ENCODE measurements at places on chromosomes 4 and X.

DNA sequence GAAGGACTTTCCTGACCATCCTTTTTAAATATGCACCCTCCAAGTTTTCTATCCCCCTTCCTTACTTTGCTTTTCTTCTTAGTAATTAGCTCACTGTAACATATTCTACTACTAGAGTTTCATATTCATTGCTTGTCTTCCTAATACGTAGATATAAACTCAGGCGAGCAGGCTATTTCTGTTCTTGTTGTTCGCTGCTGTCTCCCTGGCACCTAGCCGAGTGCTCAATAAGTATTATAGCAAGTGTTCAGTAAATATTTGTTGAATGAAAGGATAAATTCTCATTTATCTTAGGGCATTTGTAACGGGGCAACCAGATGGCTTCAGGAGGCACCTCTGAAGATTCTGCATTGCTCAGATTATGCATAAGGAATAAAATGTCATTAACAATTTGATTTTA lies 6.8 kb upstream of the RHOH start:
- no peak for DNase-seq

GRCh38 chr4:41214136-41214824 lies at the start of gene APBB2:
Gene APBB2, minus strand, starts transcription at chr4:41214542. Its CDS starts 181,288 bp downstream, at chr4:41033254.
- DNase-seq: no peak

GRCh38 chr4:111267786-111268185 lies 644.9 kb upstream of the PITX2 start:
- no peak for DNase-seq

- DNase-seq: no peak
These were observed 15.8 kb upstream of the CLTRN start for GRCh38 chrX:15680401-15680800.

- no peak for DNase-seq
These were observed 423.0 kb upstream of the CNKSR2 start for GRCh38 chrX:20951016-20951810.

DNA sequence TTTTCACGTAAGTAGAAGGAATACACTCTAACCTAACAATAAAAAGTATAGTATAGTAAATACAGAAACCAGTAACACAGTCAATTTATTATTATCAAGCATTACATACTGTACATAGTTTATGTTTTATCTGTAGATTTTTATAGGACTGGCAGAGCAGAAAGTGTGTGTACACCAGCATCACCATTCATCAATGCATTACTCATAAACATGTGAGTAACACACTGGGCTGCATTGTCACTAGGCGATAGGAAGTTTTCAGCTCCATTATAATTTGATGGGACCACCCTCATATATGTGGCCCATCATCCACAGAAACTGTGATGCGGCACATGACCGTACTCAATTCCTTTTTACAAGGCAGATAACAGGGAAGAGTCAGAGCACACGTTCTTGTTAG lies 137.8 kb upstream of the RBPJ start:
- DNase-seq: no peak

DNA sequence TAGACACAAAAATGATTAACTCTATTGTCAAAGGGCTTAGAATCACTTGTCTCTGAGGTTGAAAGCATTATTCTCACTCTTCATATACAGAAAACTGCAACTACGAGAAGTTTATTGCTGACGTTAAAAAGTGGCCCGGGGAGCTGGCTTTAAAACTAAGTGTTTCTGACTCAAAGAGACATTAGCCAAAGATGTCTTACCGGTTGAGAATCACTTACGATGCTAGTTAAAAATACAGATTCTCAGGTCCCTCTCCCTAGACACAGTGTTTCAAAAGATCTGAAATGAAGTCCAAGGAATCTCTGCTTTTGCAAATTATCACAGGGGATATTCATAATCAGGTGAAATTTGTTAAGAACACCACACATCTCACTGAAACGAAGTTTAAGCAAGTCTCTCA lies 1.2 kb downstream of the GNPDA2 start:
- DNase-seq: no peak

DNA sequence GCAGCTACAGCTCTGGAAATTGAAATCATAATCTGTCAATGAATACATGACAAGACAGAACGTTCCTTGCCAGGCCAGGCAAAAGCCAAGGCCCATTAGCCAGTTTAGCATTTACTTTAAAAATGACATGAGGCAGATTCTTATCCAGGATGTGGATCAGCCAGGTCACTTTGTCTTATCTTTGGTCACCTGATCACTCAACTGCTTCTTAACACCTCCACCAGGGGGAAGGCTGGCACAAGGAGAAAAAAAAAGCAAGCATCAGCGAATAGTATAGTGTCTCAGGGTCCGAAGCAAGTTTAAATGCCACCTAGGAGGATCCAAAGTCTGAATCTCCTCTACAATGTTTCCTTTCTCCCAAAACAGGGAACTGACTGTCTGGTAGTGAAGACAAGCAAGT lies 18.8 kb downstream of the ATP1B4 start:
- DNase-seq: no peak

DNA sequence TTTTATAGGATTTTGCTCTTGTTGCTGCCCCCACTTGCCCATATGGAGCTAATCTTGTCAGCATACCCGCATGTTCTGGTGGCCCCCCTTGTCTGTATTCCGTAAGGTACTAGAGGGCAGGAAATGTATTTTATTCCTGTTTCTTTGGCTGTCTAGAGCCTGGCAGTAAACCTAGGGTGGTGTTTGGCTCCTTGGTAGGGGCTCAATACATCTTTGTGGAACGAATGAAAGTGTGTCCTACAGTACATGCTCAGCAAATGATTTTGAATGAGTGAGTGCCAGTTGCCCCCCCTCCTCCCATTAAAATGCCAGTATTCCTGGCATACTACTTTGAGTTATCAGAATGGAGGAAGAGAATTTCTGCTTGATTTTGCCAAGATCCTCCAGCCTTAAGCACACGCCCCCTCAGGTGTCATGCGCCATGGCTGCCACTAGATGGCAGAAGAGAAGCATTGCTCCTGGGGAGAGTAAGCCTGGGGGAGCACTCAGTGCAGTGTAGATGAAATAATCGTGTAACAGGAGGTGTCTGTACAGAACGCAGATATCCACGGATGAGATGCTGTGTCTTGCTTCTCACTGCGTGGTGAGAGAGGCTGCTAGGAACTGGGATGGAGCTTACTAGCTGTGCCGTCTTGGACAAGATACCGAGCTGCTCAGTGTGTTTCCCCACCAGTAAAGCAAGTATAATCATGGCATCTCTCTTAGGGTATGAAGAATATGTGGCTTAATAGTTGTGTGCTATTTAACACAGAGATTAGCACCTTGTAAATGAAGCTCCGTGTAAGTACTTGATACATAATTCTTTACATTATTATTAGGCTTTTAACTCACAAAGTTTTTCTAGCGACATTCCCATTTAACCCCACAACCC lies 17.2 kb upstream of the RNF212 start:
- peak; percentile 58 for DNase-seq

- no peak for DNase-seq
These were observed 67.9 kb downstream of the PPP3CA start for GRCh38 chr4:101279377-101279871.

DNA sequence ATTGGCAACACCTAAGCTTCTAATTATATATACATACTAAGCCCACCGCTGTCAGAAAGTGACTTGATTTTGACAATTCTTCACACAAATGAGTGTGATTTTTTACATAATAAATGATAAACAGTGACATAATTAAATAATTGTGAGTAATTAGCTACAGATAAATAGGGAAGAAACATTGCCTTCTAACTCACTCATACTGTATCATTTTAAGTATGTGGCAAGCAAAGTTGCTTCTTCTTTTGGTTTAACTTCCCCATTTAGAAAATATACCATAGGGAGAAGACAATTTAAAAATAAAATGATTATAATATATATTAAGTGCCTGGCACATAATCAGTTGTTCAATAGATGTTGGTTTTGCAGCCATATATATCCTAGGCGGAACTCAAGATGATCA lies 644.2 kb downstream of the FSTL5 start:
- no peak for DNase-seq
